ENCODE measurements at places on chromosomes 1 and 21.

- no peak for DNase-seq
Observed at GRCh38 chr1:51512120-51512519, 6.9 kb downstream of the EPS15 start.

DNA sequence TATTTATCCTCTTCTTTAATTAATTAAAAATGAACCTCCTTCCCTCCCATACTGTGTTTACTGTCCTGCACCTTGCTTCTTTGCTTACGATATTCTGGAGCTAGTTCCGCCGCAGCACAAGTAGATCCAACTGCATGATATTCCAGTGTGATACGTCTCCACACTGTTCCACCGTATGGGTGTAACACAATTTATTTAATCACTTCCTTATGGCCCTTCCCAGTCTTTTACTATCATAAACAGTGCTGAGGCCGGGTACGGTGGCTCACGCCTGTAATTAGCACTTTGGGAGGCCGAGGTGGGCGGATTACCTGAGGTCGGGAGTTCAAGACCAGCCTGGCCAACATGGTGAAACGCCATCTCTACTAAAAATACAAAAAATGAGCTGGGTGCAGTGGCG is 25.7 kb downstream of the CNST start:
- DNase-seq: peak; percentile 32

- peak; percentile 34 for DNase-seq
Observed at GRCh38 chr1:6822530-6823359, 37.5 kb downstream of the CAMTA1 start.

DNA sequence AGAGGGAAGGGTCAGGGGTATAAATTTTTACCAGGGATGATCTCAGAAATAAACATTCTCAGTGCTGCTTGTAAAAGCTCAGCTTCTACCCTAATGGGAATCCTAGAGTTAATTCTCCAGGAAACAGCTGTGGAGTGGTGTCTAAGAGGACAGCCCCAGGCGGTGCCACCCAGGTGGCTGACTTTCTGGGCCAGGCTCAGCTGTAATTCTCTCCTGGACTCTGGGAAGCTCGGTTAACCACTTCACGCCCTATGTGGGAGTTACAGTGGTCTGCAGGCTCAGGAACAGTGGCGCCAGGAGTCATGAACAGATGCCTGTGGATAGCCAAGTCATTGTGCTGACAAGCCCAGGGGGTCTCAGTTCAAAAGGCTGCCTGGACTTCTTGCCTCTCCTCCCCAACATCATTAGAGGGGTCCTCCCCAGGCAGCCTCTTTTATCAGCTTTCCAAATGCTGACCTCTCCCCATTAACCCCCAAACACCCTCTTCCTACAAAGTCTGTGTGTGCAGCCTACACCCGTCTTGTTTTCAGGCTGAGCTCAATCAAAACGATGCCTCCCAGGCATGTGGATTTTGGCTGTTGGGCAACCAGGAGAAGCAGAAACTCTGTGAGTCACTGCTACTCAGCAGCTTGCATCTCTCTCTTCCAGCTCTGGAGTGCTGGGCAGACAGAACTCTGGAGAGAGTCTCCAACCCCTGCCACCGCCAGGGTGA is 1.2 kb downstream of the HHIPL2 start:
- DNase-seq: peak; percentile 98

GRCh38 chr1:229947968-229948367 is 119.1 kb upstream of the GALNT2 start:
- DNase-seq: no peak

DNA sequence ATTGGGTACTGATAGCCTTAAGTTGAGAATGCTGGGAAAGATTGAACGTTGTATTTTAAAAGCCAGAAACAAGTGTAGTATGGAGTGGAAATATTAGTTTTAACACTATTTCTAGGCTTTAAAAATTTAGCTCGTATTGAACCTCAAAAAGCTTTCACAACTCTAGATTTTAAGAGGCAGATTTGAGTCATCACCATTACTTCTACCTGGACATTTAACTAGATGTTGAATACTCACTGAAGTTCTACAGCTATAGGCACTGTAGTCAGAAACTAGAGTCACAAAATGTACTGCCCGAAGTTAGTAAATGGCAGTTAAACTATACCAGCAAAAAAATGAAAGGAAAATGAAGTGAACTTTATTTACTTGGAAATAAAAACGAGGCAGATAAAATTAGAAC is 96.5 kb downstream of the NEK7 start:
- DNase-seq: no peak

GRCh38 chr1:234617131-234617985 is 7.4 kb upstream of the IRF2BP2 start:
- DNase-seq: peak; percentile 49

DNA sequence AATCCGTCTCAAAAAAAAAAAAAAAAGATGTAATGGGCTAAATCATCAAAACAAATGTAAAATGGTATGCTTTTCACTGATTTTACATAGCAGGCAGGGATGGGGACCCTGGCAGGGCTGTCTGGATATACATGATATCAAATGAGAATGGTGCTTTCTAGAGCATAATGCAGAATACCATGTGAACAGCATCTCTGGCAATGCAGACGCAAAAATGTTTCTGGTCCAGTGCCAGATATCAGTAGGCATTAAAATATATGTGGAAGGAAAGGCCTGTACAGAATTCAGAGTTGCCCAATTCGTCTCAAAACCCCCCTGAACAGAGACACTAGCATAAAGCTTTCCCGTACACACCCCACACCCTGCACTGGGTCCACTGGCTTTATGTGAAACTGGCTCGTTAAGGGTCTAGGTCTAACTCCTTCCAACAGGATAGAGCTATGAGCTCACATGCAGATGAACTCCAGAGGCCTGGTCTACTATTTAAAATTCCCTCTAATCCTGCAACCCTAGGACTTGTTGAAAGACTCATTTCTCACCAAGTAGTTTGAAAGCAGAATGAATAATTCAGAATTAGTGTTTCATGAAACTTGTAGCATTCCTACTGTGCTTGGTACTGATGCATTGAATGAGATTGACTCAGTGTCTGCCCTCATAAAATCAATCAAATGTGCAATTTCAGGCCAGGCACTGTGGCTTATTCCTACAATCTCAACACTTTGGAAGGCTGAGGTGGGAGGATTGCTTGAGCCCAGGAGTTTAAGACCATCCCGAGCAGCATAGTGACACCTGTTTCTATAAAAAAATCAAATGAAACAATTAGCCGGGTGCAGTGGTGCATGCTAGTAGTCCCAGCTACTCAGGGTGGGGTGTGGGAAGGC is 2.6 kb upstream of the MYSM1 start:
- no peak for DNase-seq

DNA sequence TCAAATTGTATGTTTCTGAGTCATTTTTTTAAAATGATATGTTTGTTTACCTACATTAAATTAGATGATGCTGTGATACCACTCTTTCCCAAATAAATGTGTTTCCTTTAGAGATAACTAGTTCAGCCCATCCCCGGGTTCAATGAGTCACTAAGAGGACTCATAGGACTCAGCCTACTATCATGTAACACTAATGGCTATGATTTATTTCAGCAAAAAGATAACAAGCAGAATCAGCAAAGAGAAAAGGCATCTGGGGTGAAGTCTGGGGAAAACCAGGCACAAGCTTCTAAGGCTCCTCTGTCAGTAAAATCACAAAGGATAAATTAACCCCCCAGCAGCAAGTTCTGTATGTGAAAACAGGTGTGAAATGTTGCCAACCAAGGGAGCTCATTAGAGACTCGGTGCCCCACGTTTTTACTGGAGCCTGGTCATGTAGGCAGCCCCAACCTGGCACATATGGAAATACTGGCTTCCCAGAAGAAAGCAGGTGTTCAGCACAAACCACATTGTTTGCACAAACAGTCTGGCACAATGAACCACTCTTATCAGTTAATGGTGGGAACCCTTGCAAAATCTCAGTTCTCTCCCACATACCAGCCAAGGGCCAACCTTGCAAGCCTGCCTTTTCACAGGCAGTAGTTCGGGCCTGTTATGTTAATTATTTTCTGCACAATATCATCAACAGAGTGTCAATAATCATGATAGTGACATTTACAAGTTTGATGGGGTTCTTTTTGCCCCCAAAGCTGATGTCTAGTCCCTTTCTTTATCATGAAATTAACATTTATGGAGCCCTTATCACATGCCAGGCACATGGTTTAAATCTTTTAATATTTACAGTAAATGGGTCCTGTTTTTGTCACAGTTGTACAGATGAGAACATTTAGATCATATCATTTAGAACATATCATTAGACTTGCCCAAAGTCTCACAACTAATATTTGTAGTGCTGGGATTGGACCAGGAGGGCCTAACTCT is 23.1 kb upstream of the CNN3 start:
- DNase-seq: peak; percentile 71

GRCh38 chr1:76501586-76502219 is 365.6 kb upstream of the ST6GALNAC5 start:
- DNase-seq: peak; percentile 35

DNA sequence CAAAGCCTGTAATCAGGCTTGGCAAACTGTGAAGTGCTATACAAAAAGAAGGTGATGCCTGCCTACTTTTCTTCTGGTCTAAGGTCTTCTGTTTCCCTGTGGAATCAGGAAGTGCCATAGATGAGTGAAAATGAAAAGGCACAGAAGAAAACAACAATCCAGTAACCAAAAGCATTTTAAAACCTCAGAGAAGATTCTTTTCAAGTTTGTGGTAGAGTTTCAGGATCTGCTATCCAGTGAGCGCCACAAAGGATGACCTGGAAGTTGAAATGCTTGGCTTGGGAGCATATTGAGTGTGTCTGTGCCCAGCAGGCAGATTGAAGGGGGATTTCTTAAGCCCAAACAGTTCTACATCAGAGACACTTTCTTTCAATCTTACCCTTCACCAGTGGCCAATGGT is 272.2 kb downstream of the PAPPA2 start:
- DNase-seq: no peak

- DNase-seq: no peak
Observed at GRCh38 chr1:80375662-80376061, 1369.1 kb upstream of the ADGRL4 start.

- DNase-seq: peak; percentile 31
Observed at GRCh38 chr1:44608141-44608540, 66.1 kb downstream of the TMEM53 start.

DNA sequence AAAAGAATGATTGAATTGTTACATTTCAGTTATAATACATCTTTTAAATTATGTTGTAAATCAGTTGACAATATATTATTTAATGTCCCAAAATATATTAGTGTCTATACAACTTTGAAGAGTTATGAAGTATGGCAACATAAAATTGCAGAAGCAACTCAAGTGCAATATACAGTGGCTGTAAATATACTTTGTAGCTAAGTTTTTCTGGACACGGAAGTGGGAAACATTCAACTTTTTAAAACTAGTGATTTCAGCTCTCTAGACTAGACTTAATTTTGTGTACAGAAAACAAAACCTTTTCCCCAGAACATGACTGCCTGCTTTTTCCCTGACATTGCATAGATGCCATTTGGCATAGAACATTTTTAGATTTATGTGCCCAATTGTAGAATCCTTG is 29.5 kb upstream of the ABCG1 start:
- no peak for DNase-seq

DNA sequence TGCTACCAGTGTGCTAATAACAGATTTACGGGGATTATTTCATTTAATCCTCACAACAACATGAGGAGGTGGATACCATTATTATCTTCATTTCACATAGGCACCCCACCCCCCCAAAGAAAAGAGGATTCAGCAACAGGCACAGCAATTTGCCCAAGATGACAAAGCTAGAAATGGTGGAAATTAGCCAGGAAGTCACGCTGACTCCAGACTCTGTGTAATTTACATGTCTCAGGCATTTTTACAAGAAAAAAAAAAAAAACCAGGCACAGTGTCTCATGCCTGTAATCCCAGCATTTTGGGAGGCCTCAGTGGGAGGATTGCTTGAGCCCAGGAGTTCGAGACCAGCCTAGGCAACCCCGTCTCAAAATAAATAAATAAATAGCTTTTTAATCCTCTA is 37.5 kb upstream of the PRDM2 start:
- no peak for DNase-seq

- DNase-seq: peak; percentile 67
Observed at GRCh38 chr1:27383039-27383605, at the start of gene CD164L2. Gene CD164L2 (minus strand): TSS chr1:27383333. CDS start chr1:27383239, 94 bp downstream.

DNA sequence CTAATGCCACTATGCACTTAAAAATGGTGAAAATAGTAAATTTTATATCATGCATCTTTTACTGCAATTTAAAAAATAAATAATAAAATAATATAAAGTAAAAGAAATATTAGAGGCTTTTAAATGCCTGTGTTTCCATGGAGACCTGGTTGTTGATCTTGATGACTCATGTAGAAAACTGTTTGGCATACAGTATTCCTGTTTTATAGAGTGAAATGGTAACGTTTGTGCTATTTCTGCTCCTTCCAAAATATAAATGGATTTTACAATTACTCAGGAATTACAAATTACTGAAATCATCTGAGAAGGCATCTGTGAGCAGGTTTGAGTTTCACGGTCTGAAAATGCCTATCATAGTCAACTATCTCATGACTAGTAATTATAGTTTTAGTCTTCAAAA is 98.4 kb upstream of the USP25 start:
- no peak for DNase-seq

DNA sequence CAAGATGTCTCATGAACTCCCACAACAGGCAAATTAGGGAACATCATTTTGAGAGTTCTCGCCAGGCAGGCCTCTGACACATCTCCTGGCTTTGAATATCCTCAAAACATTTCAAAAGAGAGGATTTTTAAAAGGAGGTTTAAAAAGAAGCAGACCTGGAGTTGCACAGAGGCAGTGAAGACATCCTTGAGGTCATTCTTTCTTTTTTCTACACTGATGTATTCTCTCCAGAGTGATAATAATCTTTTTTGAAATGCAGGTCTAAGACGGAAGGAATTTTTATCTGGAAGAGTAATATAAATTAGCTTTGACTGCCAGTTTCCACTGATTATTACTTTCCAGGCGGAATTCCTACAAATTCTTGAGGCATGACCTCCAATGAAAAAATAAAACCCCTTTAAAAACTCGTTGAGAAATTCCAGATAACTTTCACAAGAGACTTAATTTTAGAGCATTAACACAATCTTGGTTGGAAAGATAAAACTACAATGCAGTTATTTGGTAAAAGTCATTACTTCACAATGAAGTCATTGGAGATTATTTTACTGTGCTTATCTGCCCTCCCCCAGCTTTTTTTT is 125.0 kb downstream of the LYPLAL1 start:
- no peak for DNase-seq

DNA sequence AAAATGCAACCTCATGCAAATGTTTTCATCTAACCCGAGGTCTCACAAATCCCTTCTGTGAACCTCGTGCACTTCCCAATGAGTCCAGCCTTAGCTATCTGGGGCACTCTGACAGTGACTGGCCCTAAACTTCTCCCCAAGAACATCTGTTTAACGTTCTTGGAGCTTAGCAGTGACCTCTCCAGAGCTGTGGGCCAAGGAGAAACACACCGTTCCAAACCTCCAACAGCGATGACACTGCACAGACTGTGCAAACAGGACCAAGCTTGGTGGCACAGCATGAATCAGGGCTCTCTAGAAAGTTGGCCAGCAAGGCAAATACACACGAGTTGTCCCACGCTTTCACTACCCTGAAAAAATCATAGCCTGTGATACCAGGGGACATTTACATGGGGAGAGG is 15.8 kb downstream of the BEND5 start:
- DNase-seq: no peak
